ENCODE measurements at places on chromosomes 6 and 20.

GRCh38 chr20:24693466-24694156 is 224.2 kb downstream of the SYNDIG1 start:
- no peak for DNase-seq

DNA sequence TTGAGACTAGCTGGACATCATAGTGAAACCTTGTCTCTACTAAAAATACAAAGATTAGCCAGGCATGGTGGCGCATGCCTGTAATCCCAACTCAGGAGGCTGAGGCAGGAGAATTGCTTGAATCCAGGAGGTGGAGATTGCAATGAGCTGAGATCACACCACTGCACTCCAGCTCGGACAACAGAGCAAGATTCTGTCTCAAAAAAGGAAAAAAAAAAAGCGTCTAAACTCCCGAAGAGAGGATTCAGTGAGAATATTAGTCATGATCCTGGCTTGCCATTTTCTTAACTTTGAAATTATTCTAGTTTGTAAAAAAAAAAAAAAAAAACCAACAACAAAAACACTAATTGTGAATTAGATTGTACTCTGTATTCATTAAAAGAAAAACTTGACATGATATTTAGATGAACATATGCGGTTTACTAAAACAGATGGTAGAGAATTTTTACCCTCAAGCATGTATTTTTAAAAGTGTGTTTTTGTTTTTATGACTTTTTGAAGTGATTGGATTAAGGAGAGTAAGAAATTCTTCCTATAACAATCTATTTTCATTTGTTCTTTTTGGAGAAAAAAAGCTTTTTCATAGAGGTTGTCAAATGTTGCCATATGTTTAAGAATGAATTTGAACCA is 80.7 kb downstream of the UST start:
- DNase-seq: no peak

DNA sequence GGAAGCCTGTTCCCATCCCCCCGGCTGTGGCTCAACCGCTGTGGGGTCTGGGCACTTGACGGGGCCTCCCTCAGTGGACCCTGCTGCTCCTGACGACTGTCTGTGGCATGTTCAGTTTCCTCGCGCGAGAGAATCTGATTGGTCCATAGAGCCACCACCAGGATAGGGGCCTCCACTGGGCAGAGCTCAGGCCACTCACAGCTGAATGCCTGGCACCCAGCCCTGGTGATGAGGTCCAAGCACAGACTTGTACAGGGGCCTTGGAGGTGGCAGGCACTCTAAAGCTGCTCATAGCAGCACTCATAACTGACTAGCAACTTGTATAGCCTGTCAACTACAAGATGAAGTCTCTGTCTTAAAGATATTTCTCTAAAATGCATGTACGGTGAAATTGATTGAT is 368.1 kb downstream of the NRN1 start:
- DNase-seq: no peak

- no peak for DNase-seq
Observed at GRCh38 chr6:33888664-33889200, 84.9 kb upstream of the MLN start.

GRCh38 chr6:86331919-86332318 is 605.4 kb upstream of the HTR1E start:
- no peak for DNase-seq

GRCh38 chr6:158188591-158188990 is 20.4 kb downstream of the GTF2H5 start:
- DNase-seq: no peak

DNA sequence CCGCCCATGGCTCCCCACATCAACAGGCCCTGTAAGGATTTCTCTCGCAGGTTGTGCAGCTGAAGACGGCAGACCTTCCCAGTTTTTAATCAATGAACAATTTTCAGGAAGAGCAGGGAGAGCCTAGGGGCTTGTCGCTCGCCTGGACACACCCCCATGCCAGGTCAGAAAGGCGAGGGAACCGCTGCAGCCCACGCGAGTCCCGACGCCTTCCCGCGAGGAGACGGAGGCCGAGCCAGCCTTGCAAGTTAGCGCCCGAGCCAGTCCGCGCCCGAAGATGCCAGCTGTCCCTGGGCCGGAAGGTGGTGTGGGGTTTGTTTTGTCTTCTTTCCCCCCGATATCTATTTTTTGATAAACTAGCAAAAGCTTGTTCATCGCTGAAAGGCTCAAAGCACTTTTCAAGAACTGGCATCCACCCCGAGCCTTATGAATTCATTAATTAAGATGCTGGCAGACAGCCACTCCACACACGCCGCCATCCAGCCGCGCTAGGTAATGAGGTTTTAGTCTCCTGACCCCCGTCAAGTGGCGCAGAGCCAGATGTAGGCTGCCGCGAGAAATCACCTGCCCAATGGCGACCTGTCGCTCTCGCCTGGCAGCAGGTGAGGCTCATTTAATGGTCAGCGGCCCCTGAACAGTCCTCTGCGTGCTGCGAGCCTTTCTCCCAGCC is 6.6 kb downstream of the CCDC167 start:
- no peak for DNase-seq

- DNase-seq: peak; percentile 34
Observed at GRCh38 chr6:10373642-10374359, 41.1 kb downstream of the TFAP2A start.

- DNase-seq: no peak
Observed at GRCh38 chr6:33719326-33719987, 8.0 kb upstream of the UQCC2 start.

DNA sequence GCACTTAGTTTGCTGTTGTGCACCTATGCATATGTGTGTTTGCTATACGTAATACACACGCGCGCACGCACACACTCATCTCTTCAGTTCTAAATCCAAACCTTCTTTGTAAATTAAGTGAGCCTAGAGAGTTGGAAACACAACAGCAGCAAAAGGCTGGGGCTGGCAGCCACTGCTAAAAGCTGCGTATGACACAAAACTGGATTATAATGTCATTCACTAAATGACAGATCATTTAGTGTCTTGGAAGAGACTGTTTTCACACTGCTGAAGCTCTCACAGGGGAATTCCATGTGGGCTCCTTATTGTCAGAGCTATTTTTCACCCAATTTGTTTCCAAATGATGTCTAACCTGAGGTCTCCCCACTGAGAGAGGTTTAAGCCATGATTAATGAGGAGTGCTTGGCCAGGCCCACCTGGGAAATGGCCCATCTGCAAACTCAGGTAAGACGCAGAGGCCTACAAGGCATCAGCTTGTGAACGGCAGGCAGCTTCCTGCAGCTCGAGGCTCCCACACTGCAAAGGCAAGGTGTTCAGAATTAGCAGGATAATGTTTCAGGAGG is 94.2 kb downstream of the OLIG3 start:
- DNase-seq: no peak

DNA sequence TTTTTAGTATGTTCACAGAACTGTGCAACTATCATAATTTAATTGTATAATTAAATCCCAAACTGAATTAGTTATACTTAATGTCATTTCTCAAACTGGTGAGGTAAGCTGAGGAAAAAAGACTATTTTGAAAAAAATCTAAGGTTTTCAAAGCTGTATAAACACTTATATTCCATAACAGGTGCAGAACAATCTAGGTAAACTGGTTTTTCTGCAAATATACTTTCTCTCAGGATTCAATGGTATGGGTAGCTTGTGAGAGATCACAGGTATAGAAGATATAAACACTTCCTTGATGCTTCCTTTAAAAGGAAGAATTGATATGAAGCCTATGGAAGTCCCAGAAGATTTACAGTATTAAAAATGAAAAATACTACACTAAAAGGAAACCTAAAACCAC is 33.7 kb downstream of the NOL7 start:
- no peak for DNase-seq

DNA sequence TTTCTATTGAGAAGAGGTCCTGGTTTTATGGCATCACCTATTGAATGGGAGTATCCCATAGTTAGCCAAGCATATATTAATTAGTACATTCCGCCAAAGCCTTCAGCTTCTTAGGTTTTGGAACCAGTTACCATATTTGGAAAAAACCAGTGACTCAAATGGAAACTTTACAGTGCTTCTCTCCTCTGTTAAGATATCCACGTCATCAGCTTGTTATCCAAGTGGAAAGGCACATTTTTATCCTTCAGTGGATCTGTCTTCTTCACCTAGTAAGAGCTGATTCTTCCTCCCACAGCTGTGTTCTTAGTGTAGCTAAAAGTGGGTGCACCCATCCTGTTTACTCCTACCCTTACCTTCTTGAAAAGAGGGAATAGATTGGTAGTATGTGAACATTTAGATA is 34.5 kb downstream of the TPD52L1 start:
- DNase-seq: no peak

DNA sequence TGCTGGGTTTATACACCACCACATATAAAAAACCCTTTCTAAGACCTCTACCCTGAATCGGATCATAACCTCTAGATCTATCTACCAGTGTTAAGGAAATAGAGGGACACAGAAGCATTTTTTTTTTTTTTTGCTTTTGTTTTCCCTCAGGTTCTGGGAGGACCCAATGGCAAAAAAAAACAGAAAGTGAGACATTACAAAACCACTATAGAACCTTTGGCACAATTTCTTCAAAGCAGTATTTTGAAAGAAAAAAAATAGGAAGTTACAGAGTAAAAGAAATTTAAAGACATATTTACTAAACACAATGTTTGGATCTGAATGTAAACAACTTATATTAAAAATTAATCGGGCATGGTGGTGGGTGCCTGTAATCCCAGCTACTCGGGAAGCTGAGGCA is 1258.7 kb upstream of the GJE1 start:
- no peak for DNase-seq

DNA sequence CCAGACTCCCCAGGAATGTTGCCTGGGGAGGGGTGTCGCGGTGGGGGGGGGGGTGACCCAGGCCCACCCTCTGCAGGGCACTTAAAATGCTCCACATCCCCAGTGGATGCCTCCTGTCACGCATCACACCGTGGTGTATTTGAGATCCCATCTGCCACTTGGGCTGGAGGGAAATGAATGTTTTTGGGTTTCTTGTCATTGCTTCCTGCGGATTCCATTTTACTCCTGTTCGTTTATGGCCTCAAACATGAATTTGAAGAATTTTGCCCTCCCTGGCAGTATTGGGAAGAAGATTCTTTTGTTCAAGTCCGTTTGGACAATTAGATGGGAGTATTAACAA is 544 bp upstream of the KHDC1 start:
- DNase-seq: no peak

GRCh38 chr6:6131492-6132109 is 124.9 kb upstream of the NRN1 start:
- peak; percentile 1 for DNase-seq

GRCh38 chr20:16364320-16364687 is 208.9 kb downstream of the KIF16B start:
- DNase-seq: no peak

GRCh38 chr6:105753620-105754211 is 332.4 kb upstream of the PRDM1 start:
- DNase-seq: no peak
